ENCODE measurements at places on chromosomes 5 and 9. TPM values are rescaled to one million over a fixed set of nuclear protein-coding genes. Genes with fewer than 3 reads are reported as not detected.

DNA sequence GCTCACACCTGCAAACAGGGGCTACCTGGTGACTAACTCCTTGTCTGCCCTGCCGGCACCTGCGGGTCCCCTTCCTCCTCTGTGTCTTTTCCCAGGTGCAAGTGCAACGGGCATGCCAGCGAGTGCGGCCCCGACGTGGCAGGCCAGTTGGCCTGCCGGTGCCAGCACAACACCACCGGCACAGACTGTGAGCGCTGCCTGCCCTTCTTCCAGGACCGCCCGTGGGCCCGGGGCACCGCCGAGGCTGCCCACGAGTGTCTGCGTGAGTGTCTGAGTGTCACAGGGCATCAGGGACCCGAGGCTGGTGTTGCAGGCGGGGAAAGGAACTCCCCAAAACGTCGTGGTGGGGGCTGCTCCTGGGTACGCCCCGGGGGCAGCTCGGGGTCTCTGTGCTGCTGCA, 27.1 kb downstream of the LAMC3 start:
- DNase-seq: no peak

DNA sequence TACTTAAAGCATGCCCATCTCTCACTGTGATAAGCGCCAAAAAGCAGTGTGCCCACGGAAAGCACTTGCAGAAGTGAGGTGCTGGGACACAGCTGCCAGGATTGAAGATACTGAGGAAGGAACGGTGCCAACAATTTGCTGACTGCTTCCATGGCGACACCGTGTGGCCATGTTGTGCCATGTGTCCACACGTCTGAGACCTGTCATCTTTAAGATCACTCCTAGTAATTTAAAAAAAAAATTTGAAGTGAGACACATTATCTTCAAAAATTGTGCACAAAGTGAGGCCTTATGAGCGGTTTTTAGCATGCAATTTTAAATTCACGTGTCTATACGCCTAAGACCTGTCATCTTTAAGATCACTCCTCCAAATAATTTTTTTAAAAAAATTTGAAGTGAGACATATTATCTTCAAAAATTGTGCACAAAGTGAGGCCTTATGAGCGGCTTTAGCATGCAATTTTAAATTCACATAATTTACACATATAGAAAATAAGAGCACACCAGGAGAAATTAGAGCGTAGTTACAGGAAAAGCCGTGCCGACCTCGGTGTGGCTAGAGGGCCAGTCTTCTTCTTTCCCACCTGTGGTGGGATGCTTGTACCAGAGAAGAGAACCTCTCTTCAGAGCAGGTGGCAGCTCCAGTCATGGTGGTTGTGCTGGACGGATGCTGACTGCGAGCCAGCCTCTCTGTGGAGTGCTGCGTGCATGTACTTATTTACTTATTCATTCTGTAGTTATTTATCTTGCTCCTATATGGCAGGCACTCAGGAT, 21.4 kb upstream of the FLT4 start:
- peak; percentile 6 for DNase-seq

The C5orf52 gene
- not detected for total RNA-seq

GRCh38 chr5:172356047-172356446, 72.5 kb upstream of the UBTD2 start:
- no peak for DNase-seq

GRCh38 chr5:65137631-65138030, 344.1 kb downstream of the ADAMTS6 start:
- peak; percentile 27 for DNase-seq

DNA sequence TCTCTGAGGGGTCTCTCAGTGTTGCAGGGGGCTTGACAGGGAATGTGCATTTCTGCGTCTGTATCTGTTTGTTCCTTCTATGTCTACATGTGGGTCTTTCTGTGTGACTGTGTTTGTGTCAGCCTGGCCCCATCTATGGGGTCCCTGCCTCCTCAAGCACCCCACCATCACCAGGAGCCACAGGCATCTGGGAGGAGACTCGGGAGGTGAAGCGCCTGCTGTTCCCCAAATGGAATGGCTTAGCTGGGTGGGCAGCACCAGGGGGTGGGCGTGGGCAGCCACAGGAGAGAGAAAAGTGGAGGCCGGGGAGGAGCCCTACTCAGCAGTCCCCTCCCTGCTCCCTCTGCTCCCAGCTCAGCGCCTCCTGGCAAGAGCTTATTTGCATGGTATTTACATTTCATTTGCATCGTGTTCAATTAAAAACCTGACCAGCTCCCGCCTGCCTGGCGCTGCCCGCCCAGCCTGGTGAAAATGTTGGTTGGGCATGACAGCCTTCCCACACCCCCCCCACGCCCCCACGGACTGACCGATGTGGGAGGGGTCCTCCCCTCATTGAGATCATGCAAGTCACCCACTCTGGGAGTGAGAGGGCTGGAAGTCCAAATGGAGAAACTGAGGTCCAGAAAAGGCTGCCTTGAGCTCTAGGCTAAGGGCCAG, 50.5 kb downstream of the CXXC5 start:
- DNase-seq: no peak

DNA sequence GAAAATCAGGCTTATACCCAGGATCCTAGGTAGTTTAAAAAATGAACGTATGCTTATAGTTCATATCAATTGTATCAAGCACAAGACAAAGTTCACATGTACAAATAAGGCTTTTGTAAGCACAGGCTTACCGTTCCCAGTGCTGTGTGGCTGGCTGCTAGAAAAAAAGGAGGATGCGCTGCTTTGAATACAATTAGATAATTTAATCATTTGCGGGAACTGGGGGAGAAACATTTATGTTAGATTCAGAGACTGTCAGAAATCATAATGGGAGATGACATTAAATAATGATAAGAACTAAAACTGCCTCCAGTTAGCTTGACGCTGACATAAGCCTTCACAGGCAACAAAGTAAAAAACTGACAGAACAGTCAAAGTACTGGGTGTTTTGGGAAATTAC, 93.2 kb downstream of the FNBP1 start:
- DNase-seq: no peak

DNA sequence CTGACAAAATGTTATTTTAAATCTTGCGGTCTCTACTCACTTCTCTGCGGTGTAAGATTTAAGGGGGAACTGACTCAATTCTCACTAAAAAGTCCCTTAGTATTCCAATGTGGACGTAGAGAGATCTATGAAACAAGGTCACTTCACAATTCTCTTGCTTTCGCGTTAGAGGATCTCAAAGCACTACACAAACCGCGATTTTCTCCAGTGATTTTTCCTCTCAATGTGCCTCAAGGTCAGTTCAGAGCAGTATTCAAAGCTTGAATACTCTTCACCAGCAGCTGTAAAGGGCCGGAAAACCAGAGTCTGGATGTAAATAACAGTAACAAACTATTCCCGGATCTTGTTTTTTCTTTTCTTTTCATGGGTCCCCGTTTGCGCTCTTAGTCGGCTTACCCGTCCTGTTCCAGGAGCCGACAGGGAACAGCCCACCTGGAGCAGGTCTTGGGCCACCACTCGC, 128.2 kb downstream of the TMEM161B start:
- no peak for DNase-seq

The AQP3 gene
- total RNA-seq: 0.65 TPM

- DNase-seq: no peak
Measured at GRCh38 chr5:159593518-159594073, 263.3 kb upstream of the IL12B start.

- no peak for DNase-seq
Measured at GRCh38 chr5:33043343-33043997, 332.3 kb downstream of the NPR3 start.

The CCL19 gene
- total RNA-seq: not detected

- no peak for DNase-seq
Measured at GRCh38 chr5:71695071-71695470, 24.0 kb upstream of the CARTPT start.

DNA sequence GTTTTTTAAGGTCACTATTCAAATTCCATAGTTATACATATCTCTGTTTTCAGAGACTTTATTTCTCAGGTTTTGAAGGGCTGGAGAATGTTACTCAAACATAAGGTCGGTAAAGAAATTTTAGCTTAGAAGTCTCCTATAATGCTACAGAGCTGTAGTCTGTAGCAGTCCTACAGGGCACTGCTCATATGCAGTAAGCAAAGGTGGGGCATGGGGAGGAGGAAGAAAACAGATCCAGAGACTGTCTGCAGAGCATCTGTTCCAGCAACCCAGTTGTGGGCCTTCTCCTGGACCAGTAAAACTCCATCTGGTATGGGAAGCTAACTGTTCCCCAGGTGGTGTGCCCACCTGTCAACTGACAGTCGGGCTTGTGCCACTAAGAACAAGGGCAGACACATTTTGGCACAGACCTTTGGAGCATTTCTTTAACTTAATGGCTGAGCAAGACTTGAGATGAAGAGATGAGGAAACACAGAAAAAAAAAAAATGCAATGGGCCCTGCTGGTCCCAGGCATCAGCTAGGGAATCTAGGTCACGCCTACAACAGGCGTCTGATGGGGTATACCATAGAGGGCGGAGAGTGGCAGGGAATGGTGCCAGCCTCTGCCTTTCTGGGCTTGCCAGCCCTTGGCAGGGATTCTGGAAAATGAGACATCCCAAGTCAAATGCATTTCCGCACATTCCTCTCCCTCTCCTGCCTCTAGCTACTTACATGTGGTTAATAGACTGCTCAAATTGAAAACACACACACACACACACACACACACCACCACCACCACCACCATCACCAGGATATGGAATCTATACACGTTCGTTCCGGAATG, 218.9 kb downstream of the ARL15 start:
- DNase-seq: no peak

GRCh38 chr5:141084487-141084989, 9.9 kb upstream of the PCDHB2 start:
- DNase-seq: no peak

The FGF18 gene
- total RNA-seq: not detected

DNA sequence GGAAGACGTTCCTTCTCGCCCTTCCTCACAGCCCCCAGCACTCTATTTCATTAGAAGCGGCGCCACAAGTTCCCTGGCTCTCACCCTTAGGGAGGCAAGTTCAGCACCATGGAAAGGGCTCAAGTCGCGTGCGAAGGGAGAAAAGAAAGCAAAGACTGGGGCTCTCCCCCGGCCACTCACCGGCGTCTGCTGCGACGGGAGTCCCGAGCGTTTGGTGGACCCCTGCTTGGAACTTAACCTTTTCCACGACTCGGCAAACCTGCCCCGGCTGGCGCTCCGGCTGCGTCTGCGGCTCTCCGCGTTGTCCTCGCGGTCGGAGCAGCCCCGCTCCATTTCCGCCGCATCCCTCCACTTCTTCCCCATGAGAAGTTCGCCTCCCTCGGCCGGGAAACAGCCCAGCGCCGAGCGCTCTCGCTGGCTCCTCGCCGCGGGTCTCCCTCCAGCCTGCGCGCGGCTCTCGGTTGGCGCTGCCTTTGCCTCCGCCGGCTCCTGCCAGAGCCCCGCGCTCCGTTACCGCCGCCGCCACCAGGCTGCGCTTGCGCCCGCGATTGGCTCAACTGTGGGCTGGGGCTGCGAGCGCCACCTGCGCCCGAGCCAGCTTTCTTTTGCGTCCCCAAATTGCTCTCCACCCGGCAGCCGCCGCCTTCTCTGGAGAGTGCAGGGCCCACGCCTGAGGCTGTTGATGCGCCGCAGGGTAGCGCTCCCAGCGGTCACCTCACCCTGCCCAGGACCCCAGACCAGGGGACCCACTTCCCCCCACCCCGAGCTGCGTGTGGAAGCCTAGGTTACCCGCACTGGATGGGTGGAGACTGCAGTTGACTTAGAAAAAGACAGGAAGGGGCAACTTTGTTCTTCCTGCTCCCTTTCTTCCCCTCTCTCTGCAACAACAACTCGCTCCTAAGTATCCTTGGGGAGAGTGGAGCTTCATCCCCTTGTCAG, 321.6 kb downstream of the CEMIP2 start:
- peak; percentile 3 for DNase-seq

DNA sequence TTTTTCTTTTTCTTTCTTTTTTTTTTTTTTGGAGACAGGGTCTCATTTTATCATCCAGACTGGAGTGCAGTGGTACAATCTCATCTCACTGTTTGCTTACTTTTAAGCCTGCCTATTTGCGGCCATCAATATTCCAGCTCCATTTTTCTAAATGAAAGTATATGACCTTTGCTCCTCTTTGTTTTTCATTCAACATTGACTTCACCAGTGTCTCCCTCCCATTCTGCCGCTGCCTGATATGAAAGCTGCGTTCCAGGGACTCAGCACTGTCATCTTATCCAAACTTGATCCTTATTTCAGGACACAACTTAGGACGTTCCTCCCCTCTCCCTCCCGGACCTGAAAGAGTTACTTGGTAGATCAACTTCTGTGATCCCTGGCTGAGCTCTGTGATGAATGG, 73.6 kb downstream of the LRRC70 start:
- DNase-seq: no peak

- DNase-seq: no peak
Measured at GRCh38 chr5:133637206-133637605, 24.9 kb upstream of the FSTL4 start.

- DNase-seq: no peak
Measured at GRCh38 chr9:34650816-34651215, 1.2 kb upstream of the IL11RA start.

GRCh38 chr5:55370291-55370925, 62.6 kb downstream of the MTREX start:
- DNase-seq: no peak

The RASEF gene
- 11.6 TPM for total RNA-seq

DNA sequence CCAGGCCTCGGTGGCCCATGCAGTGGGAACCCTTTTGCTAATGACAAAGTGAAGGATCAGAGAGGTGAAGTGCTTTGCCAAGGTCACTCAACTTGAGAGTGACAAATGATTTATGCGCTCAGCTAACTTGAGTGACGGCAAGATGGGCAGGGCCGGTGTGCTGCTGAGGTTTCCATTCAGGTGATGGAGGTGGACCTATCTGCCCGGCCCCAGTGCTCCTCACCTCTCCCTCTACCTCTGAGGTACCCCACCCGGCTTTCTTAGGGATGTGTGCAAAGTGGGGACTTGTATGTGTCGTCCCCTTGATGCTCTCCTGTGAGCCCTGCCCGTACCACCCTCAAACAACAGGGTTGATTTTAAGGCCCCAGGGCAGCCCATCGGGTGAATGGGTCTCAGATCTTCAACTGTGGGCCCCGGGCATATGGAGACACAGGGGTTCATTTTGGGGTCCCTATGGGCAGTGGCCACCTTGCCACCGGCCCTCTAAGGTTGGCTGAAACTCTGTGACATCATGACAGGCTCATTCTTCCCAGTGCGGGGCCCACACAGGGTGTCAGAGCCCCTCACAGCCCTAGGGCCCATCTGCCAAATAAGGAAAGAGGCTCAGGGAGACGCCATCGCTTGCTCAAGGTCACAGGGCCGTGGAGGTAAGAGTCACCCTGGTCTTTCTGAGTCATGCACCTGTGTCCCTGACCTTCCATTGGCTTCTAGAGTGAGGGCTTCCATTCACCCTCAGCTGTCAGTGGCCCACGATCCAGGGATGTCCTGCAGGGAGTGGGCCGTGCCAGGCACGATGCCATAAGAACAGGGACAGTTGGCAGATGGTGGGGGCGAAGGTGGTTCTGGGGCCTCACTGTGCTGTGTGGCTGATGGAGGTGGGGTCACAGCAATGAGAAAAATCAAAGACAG, 170.6 kb upstream of the MVB12B start:
- DNase-seq: no peak

The IGIP gene
- total RNA-seq: 1.1 TPM

GRCh38 chr5:113437111-113437510, 2.3 kb upstream of the TSSK1B start:
- no peak for DNase-seq

DNA sequence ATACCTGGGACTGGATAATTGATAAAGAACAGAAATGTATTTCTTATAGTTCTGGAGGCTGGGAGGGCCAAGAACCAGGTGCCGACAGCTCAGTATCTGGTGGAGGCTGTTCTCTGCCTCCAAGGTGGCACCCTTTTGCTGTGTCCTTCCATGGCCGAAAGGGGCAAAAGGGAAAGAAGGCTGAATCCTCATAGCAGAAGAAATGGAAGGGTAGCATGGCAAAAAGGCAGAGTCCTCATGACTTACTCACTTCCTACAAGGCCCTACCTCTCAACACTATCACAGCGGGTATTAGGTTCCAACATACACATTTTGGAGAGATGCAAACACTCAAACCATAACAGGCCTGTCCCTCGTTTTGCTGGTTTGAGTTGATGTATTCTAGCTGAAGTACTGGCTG, 25.1 kb upstream of the MED10 start:
- no peak for DNase-seq
